Cardiac septum (tissue), 1 donor: ENCODE measurements at places on chromosomes 1 and 21. TPM values are rescaled to one million over a fixed set of nuclear protein-coding genes. Genes with fewer than 3 reads are reported as not detected.
A peak's percentile ranks its signal among the peaks of the same experiment; 100 is the strongest.

The UTS2 gene
- total RNA-seq: not detected

DNA sequence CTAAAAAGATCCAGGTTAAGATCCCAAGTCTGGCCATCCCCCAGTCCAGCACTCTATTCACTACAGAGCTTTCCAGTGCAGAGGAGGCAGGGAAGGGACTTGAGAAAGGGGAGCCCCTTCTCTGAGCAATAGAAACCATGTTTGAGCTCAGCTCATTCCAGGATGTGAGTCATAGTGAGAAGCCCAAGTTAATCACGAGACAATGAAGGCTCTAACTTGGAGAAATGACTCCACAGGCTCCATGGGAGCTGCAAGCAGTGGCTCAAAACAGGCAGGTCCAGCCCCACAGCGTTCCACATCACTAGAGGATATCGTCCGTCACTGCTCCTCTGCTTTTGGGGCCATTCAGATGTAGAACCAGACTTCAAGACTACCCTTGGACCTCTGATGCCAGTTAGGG is 59.1 kb downstream of the CAMK2N1 start:
- DNase-seq: no peak

The ANGPTL7 gene
- 0.81 TPM for total RNA-seq

DNA sequence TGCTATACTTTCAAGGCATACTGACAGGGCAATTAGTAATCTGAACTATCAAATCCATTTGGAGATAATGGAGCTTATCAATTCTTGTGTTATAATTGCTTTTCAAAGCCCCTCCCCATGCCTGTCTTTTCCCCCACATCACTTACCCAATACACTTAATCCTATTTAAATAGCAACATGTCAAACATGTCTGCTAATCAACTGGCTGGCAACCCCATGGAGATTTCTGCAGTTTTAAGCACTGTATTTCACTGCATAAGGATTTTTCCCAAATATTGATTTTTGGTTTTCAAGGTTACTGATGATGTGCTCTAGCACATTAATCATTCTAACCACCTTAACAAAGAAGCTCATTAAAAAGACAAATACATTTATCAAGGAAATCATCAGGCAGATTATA is 800.3 kb downstream of the PLA2G4A start:
- no peak for DNase-seq

GRCh38 chr1:63590166-63590560 is 3.0 kb upstream of the PGM1 start:
- no peak for DNase-seq

- no peak for DNase-seq
Measured at GRCh38 chr1:224219011-224219611, 36.1 kb downstream of the DEGS1 start.

DNA sequence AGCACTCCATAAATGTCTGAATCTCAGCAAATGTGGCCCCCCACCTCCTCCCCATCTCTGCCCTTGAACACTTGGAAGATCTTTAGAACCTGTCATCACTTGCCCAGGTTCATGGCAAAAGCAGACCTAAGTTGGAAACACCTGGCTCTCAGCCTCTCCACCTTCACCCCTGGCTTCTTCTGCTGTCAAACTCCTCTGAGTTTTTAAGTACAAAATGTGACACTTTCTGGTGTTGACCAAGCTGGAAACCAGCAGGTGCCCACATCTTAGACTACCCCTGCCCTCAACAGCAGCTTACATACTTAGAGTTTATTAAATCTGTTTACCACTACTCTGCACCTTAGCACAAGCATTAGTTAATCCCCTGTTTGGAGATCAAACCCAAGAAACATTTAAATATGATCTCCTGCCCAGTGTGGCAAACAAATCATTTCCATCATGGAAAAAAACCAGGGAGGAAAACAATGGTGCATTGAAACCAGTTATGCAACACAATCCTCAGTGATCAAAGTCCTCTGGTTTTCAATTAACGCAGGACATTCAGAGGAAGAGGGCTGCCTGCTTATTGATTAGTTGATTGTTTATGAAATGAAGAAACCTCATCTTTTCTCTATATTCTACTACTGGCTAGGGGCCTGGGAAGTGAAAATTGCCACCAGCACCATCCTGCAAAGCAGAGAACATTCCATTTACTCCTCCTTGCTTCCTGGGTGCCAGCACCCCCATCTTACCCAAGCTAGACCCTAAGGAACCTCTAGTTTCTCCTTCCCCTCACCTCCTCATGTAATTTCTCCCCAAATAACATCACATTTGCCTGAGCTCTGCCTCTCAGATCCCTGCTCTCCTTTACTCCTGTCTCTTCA is 139.4 kb upstream of the RAB4A start:
- no peak for DNase-seq

- no peak for DNase-seq
Measured at GRCh38 chr1:114756009-114756892, 1.5 kb downstream of the CSDE1 start.

The AIDA gene
- 50.5 TPM for total RNA-seq

DNA sequence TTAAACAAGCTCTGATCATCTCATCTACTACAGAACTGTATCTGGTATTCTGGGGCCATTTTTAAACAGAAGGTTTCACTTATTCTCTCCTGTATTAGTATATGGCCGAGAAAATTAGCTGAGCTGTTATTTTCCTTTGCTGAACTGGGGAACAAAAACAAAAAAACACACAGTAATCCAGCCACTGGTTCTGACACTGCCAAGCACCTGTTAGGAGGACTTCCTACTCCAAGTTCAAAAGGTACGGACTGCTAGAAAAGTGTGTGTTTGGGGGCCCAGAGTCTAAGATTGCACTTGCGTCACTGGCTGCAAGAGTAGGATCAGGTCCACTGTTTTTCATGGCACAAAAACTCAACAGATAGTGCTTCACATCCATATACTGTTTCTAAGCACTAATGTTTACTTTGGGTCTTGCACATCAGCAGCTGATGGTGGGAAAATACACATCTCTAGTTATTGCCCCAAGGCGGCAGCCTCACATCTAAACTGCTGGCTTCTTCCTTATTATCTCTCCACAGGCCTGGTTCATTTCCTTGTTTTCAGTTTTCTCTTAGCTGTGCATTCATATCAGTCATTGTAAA is 226.1 kb downstream of the FGGY start:
- no peak for DNase-seq

The GRIK1 gene
- total RNA-seq: not detected

GRCh38 chr1:62796221-62796620 is 12.3 kb downstream of the ATG4C start:
- no peak for DNase-seq

DNA sequence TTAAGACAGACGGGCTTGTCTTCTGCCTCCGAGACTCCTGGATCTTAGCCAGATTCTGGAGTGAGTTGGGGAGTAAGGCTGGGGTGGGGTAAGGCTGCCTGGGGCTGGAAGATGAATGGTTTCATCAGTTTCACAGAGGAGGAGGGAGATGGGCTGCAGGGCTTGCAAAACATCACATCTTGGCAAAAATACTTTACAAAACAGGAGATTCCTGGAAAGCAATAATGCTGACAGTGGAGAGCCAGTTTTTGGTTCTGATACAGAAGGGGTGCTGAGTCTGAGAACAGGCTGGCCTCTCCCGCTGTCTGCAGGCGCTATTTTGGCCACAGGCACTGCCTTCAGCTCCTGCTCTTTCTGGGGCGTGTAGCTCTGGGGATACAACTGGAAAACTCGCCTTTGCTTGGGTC is 83.4 kb upstream of the KCNE2 start:
- no peak for DNase-seq

GRCh38 chr1:26156285-26157038 is 2.4 kb upstream of the FAM110D start:
- peak; percentile 83 for DNase-seq

- DNase-seq: no peak
Measured at GRCh38 chr21:41009398-41010100, 158.4 kb upstream of the BACE2 start.

- DNase-seq: no peak
Measured at GRCh38 chr1:165695031-165695430, 3.3 kb downstream of the ALDH9A1 start.

- DNase-seq: no peak
Measured at GRCh38 chr1:54887665-54888071, 673 bp upstream of the DHCR24 start.

GRCh38 chr1:38454236-38454635 is 405.3 kb downstream of the RRAGC start:
- no peak for DNase-seq

The ANGPTL3 gene
- total RNA-seq: not detected

GRCh38 chr1:30812076-30812475 is 54.5 kb upstream of the LAPTM5 start:
- DNase-seq: no peak

GRCh38 chr1:20486457-20487235 is 636 bp upstream of the CAMK2N1 start:
- DNase-seq: peak; percentile 74

GRCh38 chr1:210234329-210234757 is 1.7 kb downstream of the SERTAD4 start:
- no peak for DNase-seq

DNA sequence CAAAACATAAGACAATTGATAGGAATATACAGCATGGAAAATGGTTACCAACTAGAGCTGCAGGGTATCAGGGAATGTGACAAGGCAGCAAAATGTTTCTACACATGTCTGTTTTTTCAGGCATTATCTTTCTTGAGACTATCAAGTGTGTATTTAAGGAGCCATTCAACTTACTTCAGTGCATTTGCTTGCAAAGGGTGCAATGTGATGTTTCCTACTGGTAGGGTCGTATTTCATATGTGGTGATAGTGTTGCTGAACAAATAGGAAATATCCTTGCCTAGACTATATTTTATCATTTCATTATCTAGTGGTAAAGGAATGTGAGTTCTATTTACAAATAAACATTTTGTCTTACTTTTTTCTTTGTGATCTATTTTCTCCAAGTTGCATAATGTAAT is 42.4 kb downstream of the PTPRC start:
- no peak for DNase-seq

GRCh38 chr1:17409391-17409811 is 30.1 kb downstream of the RCC2 start:
- DNase-seq: no peak

The KCNA10 gene
- total RNA-seq: not detected

The PSEN2 gene
- total RNA-seq: 21.5 TPM

The DYRK3 gene
- total RNA-seq: 11.3 TPM

DNA sequence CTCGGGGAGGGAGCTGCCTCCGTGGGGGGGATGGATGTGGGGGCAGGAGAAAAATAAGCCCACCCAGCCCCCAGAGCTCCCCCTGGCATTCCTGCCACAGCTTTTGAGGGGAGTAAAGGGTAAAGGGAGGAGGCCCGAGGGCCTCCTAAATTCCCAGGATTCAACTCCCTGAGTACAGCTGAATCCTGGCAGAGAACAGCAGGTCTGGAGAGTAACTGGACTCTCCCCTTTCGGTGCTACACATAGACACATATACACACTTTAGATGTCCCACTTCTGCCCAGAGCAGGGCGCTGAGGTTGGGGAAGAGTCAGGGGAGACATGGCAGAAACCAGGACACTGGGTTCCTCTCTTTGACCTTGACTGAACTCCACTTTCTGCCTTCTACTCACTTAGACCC is 3.0 kb downstream of the KIRREL1 start:
- no peak for DNase-seq

- no peak for DNase-seq
Measured at GRCh38 chr1:37926038-37926924, 20.6 kb downstream of the INPP5B start.

DNA sequence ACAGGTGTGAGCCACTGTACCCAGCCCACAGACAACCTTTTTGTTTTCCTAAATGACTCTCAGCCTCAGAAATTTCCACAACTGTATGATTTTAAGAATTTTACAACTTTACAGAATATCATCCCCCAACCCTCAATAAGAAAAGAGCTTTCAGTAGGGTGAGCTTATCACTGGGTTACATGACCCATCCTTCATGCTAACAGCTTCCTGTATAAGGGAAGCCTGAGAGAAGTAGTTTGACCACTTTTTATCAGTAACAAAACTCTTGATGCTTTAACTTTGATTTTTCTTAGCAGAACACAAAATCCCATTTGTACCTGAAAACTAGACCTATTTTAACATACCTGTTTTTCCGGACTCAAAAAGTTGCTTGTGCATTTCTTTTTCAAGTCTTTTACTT is 9.7 kb upstream of the MYBPHL start:
- no peak for DNase-seq

- DNase-seq: no peak
Measured at GRCh38 chr1:200923601-200924000, 28.9 kb downstream of the INAVA start.

DNA sequence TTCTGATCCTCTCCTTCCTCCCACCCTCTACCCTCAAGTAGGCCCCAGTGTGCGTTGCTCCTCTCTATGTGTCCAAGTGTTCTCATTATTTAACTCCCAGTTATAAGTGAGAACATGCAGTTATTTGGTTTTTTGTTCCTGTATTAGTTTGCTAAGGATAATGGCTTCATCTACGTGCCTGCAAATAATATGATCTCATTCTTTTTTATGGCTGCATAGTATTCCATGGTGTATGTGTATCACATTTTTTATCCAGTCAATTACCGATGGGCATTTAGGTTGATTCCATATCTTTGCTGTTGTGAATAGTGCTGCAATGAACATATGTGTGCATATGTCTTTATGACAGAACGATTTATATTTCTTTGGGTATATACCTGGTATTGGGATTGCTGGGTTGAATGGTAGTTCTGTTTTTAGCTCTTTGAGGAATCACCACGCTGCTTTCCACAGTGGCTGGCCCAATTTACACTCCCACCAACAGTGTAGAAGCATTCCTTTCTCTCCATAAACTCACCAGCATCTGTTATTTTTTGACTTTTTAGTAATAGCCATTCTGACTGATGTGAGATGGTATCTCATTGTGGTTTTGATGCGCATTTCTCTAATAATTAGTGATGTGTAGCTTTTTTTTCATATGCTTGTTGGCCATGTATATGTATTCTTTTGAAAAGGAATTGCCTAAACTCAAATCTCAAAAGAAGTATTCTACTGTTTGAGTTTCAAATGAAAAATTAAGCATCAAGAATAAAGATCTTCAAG is 116.9 kb downstream of the ETS2 start:
- DNase-seq: no peak

- DNase-seq: no peak
Measured at GRCh38 chr1:53704804-53705445, 34.0 kb downstream of the GLIS1 start.

The DENND2C gene
- 3.7 TPM for total RNA-seq

- DNase-seq: no peak
Measured at GRCh38 chr1:75630004-75630594, 19.2 kb upstream of the SLC44A5 start.

GRCh38 chr1:223547316-223548114 is 118.0 kb downstream of the CAPN8 start:
- DNase-seq: no peak

DNA sequence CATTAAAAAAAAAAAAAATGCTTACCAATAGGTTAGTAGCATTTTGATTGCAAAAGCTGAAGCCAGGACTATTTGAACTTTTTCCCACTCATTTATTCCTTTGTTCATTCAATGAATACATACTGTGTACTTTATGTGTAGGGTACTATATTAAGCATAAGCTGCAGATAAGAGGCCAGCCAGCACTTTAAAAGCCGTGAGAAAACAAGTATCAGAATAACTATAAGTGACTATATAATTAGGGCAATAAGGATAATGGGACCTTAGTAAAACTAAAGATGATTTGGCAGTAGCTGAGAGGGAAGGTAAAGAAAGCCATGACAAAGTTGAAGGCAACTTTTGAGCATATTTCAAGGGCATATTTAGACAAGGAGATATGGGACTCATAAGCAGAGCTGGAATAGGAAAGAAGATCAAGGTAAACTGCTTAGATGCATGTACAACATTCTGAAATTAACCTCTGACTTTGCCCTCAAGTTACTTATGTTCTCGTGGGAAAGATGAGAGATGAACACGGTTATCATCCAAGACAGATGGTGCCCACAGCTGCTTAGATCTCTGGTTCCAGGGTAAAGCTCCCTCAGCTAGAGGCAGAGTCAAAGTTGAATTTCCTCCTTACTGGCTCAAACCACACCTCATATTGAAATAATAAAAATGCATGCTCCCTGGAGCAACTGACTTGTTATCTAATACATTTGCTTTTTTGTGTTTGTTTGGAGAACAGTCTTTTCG is 44.0 kb upstream of the FMO2 start:
- no peak for DNase-seq
